ENCODE measurements at places on chromosomes 5 and 9. TPM values are rescaled to one million over a fixed set of nuclear protein-coding genes. Genes with fewer than 3 reads are reported as not detected.

The HABP4 gene
- 66.0 TPM for total RNA-seq

The TMEM232 gene
- total RNA-seq = not detected

The PDE6A gene
- not detected for total RNA-seq

The ADAMTS6 gene
- total RNA-seq = 20.2 TPM

The AJM1 gene
- total RNA-seq = 0.49 TPM

The SPACA9 gene
- 5.5 TPM for total RNA-seq

The EIF4E1B gene
- not detected for total RNA-seq

The LIFR gene
- 0.12 TPM for total RNA-seq

The PCDH1 gene
- 1.8 TPM for total RNA-seq

The OR13C8 gene
- total RNA-seq = not detected

The HAVCR2 gene
- total RNA-seq = not detected

The AIF1L gene
- 26.9 TPM for total RNA-seq

The DMRT2 gene
- total RNA-seq = not detected

The PCDHA9 gene
- not detected for total RNA-seq

The ORM2 gene
- total RNA-seq = not detected

The SH2D3C gene
- total RNA-seq = 4.6 TPM

The PCDHGB4 gene
- not detected for total RNA-seq

The DENND4C gene
- 30.0 TPM for total RNA-seq

The SPATA31A3 gene
- total RNA-seq = 0.20 TPM

The GKAP1 gene
- 1.2 TPM for total RNA-seq

The PRLR gene
- not detected for total RNA-seq

The ESM1 gene
- not detected for total RNA-seq

The SPINK6 gene
- not detected for total RNA-seq

The PMPCA gene
- total RNA-seq = 146 TPM

The DBH gene
- not detected for total RNA-seq

- no peak for DNase-seq
These were observed 54.2 kb downstream of the LNPEP start for GRCh38 chr5:96990102-96990501.

GRCh38 chr5:178625679-178626483 lies 969 bp downstream of the CLK4 start:
- DNase-seq = peak; percentile 12

- no peak for DNase-seq
These were observed 3.5 kb downstream of the TENT4A start for GRCh38 chr5:6716629-6717149.

- no peak for DNase-seq
These were observed 94.6 kb upstream of the EGFLAM start for GRCh38 chr5:38163636-38164237.

- no peak for DNase-seq
These were observed 46.4 kb upstream of the PRRC2B start for GRCh38 chr9:131347376-131348020.

DNA sequence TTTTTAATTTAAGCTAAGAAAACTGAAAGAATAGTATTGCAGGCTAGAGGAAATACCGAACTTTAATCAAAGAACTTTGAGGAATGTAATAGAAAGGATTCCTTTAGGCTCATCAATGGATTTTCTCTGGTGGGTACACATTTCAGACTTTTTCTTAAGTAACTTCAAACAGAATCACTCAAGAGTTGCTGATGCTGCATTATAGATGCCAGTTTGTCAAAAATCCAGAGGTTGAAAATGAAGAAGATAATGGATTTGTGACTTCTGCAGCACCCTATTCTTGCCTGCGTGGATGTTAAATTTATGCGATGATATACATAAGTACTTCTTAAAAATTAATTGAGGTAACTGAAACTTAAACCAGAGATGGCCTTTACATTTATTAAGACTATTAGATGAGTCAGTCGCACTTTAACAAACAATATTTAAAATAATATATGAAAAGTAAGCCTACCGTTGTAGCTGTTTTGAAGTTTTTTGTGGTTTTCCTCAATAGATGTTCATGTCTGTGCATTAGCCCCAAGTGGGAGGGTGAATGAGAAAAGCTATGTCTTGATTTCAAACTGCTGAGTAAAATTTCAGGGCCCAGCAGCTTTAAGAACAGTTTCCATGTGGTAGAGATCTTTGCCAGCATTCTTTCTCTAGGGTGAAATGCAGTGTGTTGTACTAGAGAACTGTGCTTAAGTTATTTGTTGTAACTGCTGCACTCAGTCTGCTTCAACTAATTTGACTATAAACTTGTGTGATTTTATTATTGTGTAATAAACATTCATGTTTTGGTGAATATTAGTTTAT lies at the start of gene OGN:
TSS of gene OGN (minus strand) at position 537 of the 795 bp plus-strand sequence. CDS start 1,171 bp downstream, outside the sequence.
- DNase-seq = no peak

- DNase-seq = no peak
These were observed 149.6 kb downstream of the GAPVD1 start for GRCh38 chr9:125411171-125411756.

DNA sequence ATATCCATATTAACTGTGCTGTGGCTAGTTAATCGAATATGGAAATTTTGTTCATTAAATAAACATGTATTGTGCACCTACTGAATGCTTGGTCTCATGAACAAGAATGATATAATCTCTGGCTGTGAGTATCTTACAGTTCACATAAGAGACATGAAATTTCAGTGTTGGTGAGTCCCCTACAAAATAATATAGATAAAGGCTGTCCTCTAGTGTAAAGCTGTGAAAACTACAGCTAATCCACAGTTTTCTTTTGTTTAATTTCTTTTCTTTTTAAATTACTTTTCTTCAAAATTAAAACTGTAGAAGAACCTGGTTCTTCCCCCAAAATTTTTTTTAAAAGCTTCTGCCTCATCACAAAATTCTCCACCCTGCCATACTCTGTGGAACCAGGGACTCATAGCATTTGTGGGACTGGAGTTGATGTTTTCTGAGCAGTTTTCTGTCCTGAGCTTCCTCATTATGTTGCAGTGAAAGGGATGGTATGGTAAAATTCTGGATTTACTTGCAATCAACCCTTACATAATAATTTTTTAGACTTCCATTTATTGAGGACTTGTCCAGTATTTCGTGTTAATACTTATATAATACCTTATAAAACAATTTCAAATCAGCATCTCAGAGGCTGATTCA lies 135.0 kb downstream of the STK32A start:
- DNase-seq = no peak

DNA sequence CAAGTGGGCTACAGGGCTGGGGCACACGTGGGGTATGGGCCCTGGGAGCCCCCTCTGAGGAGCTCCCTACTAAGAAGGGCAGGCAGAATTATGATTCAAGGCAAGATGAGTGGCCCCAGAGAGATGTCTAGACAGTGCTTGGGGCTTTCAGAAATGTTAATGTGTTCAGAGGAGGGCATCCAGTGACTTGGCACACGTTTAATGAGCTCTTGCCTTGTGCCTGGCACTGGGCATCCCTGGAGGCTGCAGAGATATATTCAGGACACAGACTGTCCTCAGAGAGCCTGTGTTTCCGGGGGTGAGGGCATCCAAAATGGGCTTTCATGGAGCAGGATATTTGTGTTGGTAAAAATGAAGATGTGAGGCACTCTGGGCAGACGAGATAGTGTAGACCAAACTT lies 25.4 kb upstream of the DAB2IP start:
- peak; percentile 58 for DNase-seq

DNA sequence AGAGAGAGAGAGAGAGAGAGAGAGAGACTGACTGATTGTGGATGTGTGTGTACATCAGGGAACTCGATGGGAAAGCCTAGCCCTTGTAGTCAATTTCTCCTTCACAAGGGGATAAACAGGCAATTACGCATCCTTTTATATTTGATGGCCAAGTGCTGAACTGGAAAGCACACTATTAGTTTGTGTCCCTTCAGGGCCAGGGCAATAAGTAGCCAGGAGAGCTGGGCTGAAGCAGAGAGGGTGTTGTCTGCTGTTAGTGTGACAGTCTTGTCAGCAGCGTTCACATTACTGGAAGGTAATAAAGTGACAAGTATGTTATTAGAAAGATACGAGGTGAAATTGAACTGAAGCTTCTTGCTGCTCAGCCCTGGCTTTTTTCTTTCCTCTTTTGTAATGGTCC lies 457.7 kb downstream of the BNC2 start:
- no peak for DNase-seq

- DNase-seq = no peak
These were observed 16.8 kb downstream of the MACROH2A1 start for GRCh38 chr5:135382106-135382790.

DNA sequence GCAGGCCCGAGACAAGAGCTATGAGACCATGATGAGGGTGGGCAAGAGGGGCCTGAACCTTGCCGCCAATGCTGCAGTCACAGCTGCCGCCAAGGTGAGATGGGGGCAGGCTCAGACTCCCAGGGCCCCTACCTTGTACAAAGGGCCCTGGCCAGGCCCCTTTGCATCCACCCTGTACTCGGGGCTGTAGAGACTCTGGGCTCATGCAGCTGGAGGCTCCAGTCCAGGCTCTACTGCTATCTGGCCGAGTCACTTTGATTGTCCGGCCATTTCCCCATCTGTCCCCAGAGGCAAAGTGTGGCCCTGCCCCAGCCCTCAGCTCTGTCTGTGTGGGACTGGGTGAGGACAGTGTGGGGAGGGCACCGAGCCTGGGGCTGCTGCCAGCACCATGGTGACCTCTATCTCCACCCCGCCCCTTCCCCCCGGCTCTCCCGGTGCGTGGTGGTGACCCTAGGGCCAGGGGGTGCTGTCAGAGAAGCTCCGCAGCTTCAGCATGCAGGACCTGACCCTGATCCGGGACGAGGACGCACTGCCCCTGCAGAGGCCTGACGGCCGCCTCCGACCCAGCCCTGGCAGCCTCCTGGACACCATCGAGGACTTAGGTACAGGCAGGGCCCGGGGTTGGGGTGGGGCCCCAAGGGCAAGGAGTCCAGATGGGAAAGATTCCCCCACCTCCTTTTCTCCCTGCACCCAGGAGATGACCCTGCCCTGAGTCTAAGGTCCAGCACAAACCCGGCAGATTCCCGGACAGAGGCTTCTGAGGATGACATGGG lies 6.1 kb downstream of the REEP2 start:
- DNase-seq = no peak

DNA sequence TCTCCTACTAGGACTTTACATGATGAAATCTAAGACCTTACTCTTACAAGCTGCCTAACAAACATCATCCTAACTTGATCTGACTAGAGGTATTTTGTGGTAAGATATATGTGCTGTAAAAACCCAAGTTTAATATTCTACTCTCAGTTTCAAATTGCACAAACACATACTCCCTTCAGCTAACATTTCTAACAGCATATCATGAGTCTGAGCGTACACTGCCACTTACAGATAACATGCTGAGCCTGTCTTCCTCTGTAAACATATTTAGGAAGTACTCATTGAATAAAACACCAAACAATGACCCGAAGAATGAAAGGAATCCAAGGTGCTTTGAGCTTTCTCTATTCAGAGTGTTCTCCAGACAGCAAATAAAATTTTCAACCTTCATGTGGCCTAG lies 7.9 kb upstream of the ESM1 start:
- no peak for DNase-seq

GRCh38 chr5:149628221-149628620 lies 46.9 kb downstream of the ARHGEF37 start:
- no peak for DNase-seq

GRCh38 chr5:81696418-81697397 lies 54.2 kb downstream of the SSBP2 start:
- DNase-seq = peak; percentile 44

DNA sequence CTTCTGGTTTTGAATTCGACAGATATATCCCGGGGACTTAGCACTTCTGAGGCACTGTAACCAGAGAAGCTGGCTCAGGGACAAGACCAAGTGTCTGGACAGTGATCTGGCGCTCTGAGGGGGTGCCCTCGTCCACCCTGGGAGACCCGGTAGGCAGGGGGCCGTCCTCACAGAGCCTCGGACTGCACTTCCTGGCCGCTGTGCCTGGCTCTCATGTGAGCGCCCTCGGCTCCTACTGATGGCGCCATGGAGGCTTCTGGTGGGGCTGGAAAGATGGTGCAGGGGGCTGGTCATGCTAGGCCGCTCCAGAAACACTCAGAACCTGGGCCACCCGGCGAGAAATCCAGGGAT lies 18.8 kb upstream of the SLC6A3 start:
- DNase-seq = no peak

- DNase-seq = no peak
These were observed 33.2 kb upstream of the GOLPH3 start for GRCh38 chr5:32207355-32207634.

- DNase-seq = no peak
These were observed 34.4 kb upstream of the FCN2 start for GRCh38 chr9:134846187-134846586.

DNA sequence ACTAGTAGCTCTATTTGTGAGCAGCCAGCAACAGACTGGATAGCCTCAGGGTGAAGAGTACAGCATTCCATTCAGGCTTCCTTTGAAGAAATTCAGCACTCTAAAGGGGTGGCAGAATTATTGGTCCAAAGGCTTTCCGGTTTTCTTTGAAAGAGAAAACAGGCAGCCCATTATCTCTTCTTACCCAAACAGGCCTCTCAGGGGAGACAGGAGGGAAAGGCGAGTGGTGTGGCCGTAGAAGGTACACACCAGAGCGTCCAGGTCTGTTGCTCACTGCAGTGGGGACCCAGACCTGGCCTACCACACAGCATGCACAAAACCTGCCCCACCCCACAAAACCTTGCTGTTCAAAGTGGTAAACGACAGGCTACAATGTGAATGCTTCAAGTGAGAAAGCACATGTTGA lies 83.3 kb downstream of the ZNF608 start:
- DNase-seq = peak; percentile 61

- DNase-seq = no peak
These were observed 3.5 kb downstream of the KDM4C start for GRCh38 chr9:6761306-6761705.

- no peak for DNase-seq
These were observed 6.8 kb downstream of the AMBP start for GRCh38 chr9:114071197-114071795.

DNA sequence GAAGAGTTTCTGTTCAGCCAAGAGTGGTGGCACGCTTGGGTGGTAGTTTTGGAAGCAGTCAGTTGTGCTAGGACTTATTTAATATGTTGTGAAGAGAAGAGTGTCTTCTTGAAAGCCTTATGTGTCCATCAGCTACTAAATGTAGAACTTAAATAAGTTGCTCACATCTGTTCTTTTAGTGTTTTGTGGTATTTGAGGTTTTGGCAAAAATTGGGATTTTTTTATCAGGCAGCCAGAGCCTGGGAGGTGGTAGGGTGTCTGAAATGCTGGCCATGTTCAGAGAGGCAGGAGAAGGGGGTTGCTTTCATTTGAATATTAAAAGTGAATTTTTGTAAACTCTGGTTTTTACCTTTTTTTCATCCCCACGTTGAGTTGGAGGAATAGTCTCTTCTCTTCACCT lies 24.2 kb upstream of the ZBTB34 start:
- no peak for DNase-seq

DNA sequence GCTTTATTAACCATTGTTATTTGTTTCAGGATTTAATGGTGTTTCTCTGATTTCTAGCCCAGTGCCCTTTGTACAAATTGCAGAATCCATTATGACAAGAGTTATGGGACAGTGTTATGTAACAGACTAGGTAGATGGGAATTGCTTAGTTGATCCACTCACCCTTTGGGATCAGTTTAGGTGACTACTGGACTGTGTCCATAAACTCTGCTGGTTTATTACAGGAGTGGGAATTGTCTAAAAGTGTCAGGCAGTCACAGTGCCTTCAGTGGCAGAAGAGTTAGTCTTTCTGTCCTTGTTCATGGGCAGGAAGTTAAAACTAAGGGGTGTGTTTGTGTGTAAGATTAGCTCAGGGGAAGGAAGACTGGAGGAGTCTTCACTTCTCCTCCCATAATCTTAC lies 29.3 kb downstream of the RCL1 start:
- DNase-seq = no peak
